ENCODE measurements at places on chromosomes 1 and 21.

DNA sequence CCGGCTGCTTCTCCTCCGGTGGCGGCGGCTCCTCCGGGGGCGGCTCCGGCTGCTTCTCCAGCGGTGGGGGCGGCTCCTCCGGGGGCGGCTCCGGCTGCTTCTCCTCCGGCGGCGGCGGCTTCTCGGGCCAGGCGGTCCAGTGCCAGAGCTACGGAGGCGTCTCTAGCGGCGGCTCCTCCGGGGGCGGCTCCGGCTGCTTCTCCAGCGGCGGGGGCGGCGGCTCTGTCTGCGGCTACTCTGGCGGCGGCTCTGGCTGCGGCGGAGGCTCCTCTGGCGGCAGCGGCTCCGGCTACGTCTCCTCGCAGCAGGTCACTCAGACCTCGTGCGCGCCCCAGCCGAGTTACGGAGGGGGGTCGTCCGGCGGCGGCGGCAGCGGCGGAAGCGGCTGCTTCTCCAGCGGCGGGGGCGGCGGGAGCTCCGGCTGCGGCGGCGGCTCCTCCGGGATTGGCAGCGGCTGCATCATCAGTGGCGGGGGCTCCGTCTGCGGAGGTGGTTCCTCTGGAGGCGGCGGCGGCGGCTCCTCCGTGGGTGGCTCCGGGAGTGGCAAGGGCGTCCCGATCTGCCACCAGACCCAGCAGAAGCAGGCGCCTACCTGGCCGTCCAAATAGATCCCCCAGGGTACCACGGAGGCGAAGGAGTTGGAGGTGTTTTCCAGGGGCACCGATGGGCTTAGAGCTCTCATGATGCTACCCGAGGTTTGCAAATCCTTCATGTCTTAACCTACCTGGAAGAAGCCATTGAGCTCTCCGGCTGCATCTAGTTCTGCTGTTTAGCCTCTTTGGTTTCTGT is 2.0 kb downstream of the LORICRIN start:
- peak; percentile 73 for DNase-seq

DNA sequence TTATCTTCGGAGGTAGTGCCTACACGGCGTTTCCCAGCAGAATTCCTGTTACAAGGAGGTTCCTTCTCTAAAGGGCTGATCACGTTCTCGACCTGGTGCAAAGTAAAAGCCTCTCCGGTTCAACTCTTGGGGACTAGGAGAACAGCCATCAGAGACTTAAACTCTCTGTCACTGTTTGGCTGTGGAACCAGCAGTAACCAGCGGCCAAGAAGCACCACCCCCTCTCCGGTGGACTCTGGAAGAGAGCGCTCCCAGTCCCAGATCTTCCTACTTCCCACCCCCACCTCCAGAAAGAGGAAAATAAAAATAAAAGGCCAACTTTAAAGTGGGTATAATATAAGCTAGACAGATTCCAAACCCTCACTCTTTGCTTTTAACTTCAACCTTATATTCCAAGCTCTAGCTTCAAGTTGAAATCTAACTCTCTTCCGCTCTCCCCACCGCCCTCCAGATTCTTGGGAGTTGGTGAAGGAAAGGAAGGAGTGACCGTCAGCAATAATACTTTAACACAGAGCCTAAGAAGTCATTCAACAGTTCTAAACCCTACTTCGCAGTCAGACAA is 2.9 kb downstream of the BRINP3 start:
- no peak for DNase-seq

GRCh38 chr1:67459068-67459467 is 28.9 kb upstream of the SERBP1 start:
- no peak for DNase-seq

DNA sequence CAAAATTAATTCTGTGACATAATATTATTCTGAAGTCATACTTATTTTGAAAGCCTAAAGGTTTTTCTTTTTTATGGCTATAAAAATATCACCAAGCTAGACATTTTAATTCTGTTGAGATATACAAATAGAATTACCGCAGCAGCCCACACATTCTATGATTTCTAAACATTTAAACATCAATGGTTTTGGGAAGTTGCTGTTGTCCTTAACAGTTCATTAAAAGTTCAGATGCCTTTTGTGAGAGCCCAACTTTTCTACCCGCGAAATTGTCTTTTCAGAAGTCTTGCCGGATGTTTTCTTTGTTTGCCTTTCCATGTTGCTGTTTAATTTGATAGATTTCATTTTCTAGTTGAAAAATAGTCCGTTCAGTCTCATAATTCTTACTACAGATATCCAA is 40.5 kb downstream of the CDC14A start:
- DNase-seq: no peak

- DNase-seq: no peak
Observed at GRCh38 chr1:44926311-44926781, 60.0 kb downstream of the EIF2B3 start.

DNA sequence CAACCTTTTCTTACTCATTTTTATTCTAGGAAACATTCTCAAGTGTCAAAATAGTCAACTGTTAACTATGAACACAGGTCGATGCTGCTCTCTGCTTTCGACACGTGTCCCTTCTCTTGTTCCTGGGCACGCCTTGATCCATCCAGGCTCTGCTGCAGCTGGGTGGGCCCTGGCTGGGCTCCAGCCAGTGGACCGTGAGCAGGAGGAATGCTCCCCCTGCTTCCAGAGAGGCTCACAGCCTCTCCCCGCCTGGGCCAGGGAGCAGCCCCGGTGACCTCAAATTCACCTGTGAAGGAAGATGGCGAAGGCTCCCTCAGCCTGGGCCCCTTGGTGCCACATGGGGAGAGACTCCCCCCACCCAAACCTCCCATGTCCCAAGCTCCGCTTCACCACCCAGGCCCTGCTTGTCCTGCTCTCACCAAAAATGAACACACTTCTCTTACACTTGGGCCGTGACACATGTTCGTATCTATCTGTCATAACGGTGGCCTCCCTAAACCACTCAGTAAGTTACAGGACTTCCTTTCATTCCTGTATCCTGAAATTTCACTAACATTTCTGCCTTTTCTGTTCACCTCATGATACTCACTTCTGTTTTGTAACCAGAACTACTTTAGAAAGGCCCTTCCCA is 24.6 kb upstream of the ADARB1 start:
- DNase-seq: peak; percentile 14

GRCh38 chr21:40164905-40165772 is 297.9 kb downstream of the PCP4 start:
- DNase-seq: no peak

GRCh38 chr1:202639500-202639899 is 70.8 kb downstream of the SYT2 start:
- no peak for DNase-seq

- DNase-seq: no peak
Observed at GRCh38 chr1:168476588-168477385, 67.0 kb downstream of the XCL2 start.

- DNase-seq: no peak
Observed at GRCh38 chr21:40331172-40331571, 463.9 kb downstream of the PCP4 start.

GRCh38 chr1:8397511-8397910 is 79.6 kb downstream of the SLC45A1 start:
- no peak for DNase-seq

GRCh38 chr1:154774175-154774855 is 95.8 kb downstream of the KCNN3 start:
- DNase-seq: peak; percentile 30

GRCh38 chr1:106756752-106757151 is 299.7 kb upstream of the PRMT6 start:
- DNase-seq: no peak

- no peak for DNase-seq
Observed at GRCh38 chr1:111742938-111743549, 3.8 kb upstream of the INKA2 start.

DNA sequence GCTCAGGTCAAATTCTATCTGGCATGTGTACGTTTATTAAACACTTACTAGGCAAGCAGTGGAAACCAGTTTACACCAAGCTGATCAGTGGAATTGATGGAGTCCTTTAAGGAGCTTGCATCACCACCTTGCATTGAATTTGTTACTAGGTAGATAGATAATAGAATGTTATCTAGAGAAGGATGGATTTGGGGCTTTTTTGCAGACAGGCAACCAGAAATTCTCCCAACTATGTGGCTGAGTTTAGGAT is 44.9 kb downstream of the HHAT start:
- DNase-seq: no peak

DNA sequence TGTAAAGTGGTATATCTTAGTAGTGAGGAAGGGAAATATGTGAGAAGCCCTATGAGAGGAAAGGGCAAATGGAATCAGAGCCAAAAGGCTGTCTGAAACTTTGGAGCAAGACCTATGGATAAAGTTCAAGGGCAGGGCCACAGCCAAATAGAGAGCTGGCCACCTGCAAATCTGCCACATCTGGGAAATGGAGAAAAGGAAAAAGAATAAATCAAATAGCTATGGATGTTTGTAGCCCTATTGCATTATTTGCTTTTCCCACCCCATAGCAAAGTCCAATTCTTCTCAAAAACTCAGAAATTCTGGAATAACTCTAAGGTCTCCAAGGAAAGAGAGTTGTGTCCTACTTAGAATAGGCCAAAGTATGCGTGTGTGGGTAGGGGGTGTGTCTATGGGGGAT is 4.0 kb upstream of the HLX start:
- no peak for DNase-seq

- no peak for DNase-seq
Observed at GRCh38 chr1:54728027-54728426, 12.4 kb downstream of the TTC4 start.

- no peak for DNase-seq
Observed at GRCh38 chr1:229864686-229865230, 202.3 kb upstream of the GALNT2 start.

DNA sequence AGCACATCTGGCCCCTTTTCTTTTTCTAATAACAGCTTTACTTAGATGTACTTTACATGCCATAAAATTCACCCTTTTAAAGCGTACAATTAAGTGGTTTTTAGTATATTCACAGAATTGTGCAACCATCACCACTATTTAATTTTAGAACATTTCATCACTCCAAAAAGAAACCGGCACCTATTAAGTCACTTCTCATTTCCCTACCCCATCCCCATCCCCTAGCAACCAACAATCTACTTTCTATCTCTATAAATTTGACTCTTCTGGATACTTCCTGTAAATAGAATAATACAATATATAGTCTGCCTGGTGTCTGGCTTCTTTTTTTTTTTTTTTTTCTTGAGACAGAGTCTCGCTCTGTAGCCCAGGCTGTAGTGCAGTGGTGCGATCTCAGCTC is 59.5 kb upstream of the ENAH start:
- DNase-seq: no peak

DNA sequence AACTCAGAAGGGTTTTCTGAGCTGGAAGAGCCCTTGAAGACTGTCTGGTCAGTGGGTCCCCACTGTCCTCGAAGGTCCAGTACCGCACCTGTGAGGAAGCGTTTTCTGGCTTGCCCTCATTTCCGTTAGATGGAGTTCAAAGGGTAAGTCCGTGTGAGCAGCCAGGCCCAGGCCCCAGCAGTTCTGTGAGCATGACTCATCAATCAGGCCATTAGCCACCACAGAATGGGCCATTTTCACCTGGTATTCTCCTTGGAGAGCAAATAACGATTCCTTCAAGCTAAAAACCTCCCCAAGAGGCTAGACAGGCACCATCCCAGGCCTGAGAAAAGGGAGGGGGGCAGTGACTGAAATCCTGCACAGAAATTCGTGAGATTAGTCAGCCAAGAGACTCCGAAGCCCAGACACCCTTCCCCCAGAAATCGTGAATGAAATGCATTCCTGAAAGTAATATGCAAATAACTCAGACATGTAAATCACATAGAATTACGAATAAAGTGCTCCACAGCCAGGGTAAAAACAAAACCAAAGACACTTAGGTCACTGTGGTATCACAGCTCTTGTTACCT is 66.0 kb downstream of the BCAR3 start:
- DNase-seq: peak; percentile 79

DNA sequence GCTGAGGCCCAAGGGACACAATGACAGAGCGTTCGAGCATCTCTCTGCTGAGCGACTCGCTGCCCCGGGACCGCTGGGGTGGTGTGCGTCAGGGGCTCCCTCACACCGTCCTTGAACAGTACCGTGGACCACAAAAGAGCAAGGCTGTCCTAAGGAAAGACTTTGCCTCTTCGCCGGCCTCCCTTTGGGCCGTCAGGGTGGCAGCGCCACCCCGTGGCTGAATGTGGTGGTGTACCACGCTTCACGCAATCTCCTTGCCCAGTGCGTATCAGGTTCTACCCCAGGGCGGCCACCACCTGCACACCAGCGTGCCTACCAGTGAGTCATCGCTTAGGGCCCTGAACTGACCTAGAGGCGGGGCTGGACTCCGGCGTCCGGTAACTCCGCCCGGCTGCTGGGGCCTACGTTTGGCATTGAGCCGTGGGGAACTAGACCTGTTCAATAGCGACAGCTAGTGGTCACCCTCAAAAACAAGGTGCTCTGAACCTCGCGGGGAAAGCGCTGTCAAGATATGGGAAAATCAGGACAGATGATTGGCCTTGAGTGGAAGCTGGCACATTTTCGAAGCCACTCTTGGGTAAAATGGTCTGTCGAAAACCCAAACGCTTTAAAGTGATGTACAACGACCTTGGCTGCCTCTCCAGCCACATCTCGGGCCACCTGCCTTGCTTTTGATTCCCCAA is 8.1 kb upstream of the TRAF3IP3 start:
- peak; percentile 94 for DNase-seq

DNA sequence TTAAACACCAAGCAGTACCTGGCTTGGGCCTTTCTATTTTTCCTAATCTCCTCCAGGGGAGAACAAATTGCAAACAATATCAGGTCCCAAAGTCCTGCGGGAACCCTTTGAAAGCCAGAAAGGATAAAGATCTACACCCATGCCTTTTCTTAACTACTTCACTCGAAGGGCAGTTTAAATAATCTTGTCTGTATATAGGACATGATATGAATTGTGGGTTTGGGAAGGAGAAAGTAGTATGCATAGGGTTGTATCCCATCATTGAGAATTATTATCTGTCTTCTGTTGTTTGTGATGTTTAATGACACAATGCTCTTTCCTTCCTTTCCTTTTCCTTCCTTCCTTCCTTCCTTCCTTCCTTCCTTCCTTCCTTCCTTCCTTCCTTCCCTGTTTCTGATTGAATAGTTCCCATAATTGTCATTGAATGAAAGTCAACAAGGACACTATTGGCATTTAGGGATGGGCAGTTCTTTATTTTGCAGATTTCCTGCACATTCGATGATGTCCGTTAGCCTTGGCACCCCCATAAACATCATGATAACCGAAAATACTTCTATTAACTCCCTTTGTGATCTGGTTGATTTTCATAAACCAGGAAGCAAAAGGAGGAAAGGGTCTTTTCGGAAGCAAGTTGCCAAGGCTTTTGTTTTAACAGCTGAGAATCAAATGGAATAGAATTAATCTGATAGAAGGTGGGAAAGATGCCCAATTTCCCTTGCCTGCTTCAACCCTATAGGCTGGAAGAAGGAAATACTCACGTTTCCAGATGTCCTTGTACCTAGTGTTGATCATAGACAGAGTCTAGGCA is 141.3 kb downstream of the ATG4C start:
- DNase-seq: no peak

DNA sequence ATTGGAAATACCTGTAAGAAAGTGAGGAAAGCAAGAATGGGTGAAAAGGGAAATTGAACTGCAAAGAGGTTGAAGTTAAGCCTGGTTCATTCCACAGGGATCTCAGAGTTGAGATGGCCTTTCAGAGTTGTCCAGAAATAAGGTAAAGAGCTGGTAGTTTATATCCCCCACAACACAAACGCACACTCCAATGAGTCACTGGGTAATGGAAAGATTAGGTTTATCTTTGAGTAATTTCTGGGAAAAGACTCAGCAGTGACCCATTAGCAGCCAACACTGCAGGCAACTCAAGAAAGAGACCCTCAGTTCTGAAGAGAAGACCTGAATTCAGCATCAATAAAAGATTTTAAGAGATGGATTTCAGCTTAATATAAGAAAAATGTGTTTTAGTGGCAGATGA is 485.5 kb downstream of the PTPRC start:
- DNase-seq: no peak
